ENCODE measurements at places on chromosomes 5 and 9. TPM values are rescaled to one million over a fixed set of nuclear protein-coding genes. Genes with fewer than 3 reads are reported as not detected.

- no peak for DNase-seq
Measured at GRCh38 chr5:160047423-160047822, 38.5 kb downstream of the TTC1 start.

GZMA gene
- total RNA-seq = 1.7 TPM

TAF11L5 gene
- total RNA-seq = not detected

DNA sequence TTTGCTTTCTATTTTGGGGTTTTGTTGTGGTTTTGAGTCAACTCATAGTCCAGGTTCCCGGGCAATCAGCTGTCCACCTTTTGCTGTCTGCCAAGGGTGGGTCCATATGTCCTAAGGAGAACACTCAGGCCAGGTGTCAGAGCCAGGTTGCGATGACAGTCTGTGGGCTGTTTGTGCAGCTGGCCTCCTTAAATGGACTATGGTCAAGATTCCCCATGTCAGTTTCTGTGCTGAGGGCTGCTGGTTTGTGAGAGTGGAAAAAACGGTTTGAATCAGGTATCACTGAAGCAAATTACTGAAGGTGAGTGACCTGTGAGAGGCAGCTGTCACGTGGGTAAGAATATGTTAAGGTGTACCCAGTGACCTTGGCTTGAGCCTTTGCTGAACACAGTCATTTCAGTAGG, 33.0 kb downstream of the SNX30 start:
- no peak for DNase-seq

DNA sequence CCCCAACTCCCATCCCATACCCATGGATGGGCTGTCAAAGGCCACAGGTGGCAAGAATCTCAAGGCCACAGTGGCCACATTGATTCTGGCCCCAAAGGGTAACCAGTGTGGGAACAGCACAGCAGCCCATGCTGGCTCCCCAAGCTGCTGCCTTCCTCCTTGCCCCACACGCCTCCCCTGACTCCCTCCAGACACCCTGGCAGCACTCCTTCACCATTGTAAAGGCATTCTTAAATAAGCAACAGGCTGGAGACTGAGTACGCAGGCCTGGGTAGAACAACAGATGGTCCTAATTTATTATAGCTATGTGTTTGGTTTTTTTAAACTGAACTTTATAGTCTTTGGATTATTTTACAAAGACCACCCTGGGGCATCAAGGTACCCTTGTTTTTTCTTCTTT, 158.8 kb downstream of the TSSK1B start:
- no peak for DNase-seq

PRRX2 gene
- total RNA-seq = 0.54 TPM

DNA sequence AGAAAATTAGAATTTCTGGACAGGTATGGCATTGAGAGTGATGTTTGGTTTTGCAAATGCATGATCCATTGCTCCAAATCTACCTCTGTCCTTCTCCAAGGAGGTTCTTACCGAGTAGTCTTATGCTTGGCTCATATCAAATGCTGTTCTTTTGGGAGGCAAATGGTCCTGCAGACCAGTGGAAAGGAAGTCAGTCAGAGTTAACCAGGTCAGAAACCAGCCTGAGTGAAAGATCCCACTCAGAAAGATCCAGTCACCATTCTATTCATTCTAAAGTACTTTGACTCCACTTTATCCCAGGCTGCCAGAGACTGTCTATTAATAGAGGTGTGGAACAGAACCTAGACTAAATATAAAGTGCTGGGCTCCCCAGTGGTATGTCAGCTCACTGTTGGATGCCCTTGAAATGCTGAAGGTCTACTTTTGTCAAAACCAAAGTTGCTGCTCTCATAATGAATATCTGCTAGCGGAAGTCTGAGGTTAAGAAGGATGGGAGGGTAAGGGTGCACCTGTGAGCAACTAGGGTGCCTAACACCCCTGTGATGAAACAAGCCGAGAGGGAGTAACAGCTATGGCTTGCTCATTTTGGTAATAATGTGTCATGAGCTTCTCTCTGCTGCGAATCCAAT, 302.2 kb downstream of the ZNF608 start:
- no peak for DNase-seq

DNA sequence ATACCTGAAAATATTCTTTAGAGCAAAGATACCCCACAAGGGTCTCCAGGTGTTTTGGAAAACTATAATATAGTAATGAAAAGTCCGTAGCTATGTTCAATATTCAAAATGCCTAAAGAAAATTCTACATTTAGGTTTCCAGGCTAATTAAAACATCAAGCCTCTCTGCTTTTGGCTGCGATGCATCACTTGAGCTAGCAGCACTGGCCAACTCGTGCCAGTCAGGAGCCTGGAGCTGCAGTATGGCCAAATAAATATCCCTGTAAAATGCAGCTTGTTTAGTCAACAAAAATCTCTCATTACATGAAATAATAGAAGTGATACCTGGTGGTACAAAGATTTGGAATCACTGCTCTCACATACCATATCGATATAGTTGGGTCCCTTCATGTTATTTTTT, 181.1 kb downstream of the ELAVL2 start:
- no peak for DNase-seq

FAM169A gene
- total RNA-seq = 3.0 TPM

GRCh38 chr9:130918826-130919558, 20.1 kb downstream of the FIBCD1 start:
- DNase-seq = no peak

CAMK4 gene
- 0.11 TPM for total RNA-seq

PAM gene
- total RNA-seq = 959 TPM

NAA35 gene
- 16.4 TPM for total RNA-seq

DNA sequence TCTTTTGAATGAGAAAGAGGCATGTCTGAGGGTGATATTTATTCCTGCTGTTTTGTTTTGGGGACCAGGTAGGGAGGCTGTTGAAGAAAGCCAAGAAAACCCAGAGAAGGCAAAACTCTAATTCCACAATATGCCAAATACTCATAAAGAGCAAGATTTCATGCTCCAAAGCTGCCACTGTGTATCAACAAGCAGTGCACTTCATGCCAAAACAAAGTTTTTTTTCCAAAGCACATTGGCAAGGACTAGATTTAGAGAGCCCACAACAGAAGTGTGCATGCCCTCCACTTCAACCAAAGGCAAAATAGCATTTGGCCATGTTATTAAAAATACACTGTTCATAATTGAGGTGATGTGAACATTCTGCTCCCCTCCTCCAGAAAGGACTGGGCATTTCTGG, 229.9 kb downstream of the EBF1 start:
- DNase-seq = no peak

- DNase-seq = no peak
Measured at GRCh38 chr5:36047384-36048160, 19.1 kb downstream of the UGT3A2 start.

ARSB gene
- 11.9 TPM for total RNA-seq

SLC25A2 gene
- not detected for total RNA-seq

GRCh38 chr5:38796742-38797108, 49.1 kb upstream of the OSMR start:
- DNase-seq = no peak

KCNV2 gene
- total RNA-seq = not detected

DNA sequence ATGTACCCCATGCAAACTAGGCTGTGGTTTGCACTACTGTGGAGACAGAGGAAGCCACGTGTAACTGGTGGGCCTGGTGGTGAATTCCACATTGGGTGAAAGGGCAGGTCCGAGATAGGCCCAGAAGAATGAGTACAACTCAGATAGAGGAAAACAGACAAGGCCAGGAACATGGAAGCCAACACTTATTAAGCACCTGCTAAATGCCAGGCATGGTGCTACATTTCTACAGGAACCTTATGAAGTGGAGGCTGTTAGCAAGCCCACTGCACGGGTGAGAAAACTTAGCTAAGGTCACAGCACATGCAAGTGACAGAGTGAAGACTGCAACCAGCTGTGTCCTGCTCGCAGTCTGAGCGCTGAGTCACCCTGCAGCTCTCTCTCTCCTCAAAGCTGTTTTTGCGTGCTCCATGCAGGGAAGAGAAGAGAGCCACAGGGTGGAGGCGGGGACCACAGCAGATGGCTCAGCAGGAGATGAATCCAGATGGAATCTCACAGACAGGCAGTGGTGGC, 65.5 kb upstream of the SPTLC1 start:
- no peak for DNase-seq

- no peak for DNase-seq
Measured at GRCh38 chr5:87401626-87402025, 11.1 kb downstream of the CCNH start.

DNA sequence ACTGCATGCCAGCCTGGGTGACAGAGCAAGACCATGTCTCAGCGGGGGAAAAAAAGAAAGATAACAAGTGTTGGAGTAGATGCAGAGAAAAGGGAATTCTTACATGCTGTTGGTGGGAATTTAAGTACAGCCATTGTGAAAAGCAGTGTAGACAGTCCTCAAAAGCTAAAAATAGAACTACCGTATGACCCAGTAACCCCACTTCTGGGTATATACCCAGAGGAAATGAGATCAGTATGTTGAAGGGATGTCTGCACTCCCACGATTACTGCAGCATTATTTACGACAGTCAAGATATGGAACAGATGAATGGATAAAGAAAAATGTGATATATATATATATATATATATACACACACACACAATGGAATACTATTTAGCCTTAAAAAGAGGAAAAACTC, 225.3 kb upstream of the SLC24A2 start:
- no peak for DNase-seq

DNA sequence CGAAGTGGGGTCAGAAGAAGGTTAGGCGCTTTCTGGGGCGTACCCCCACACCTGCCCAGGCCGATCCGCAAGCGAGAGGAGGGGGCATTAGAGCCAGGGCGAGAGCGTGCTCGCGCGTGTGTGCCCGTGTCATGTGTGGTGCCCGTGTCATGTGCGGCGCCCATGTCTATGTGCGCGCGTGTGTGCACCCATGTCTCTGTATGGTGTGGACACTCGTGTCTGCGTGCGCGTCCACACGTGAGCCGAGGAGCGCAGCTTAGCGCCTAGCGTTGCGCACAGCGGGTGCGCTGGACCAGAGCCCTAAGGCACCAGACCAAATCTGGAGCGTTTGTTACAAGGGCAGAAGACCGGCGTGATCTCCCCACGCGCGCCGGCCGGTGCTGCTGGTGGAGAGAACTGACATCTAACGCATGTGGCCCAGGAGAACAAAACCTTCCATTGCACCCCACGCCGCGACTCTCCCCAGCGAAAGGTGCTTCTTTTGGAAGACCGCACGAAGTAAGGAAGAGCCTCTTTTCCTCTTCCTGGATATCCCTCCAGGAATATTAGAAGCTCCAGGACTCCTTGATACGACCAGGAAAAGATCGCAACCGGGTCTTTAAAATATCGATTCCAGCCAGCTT, 644 bp downstream of the NIM1K start:
- DNase-seq = peak; percentile 64

DNA sequence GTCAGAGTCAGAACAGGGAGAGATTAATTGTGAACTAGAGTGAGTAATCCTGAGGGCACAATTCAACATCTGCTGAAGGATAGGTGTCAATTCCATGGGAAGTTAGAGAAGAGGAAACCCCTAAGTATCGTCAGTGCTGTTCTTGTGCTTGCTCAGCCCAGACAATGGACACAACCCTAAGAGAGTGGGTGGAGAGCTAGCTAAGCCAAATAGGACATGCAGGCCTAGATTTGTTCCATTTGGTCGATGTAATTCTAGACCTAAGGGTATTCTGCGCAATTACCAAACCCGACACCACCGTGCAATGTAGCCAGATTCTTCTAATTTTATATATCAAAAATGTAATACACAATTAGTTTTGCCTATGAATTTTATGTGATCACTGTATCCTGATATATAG, 431.6 kb downstream of the SH3GL2 start:
- no peak for DNase-seq

DNA sequence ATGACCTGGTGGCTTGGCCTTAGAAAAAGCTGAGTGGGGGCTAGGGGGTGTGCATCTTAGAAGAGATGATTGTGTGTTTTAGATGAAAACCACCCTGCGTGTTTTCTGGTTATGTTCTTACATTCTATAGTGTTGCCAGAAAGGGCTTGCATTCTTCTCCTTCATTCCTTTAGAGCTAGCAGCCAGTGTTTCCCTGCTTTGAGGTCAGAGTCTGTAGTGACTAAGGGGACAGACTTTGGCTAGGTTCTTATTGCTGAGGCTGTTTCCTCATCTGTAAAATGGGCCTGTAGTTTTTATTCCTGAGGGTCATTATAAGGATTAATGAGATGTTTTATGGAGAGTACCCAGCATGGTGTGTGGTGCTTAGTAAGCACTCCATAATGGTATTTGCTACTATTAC, 6.4 kb downstream of the MAST4 start:
- DNase-seq = no peak

DNA sequence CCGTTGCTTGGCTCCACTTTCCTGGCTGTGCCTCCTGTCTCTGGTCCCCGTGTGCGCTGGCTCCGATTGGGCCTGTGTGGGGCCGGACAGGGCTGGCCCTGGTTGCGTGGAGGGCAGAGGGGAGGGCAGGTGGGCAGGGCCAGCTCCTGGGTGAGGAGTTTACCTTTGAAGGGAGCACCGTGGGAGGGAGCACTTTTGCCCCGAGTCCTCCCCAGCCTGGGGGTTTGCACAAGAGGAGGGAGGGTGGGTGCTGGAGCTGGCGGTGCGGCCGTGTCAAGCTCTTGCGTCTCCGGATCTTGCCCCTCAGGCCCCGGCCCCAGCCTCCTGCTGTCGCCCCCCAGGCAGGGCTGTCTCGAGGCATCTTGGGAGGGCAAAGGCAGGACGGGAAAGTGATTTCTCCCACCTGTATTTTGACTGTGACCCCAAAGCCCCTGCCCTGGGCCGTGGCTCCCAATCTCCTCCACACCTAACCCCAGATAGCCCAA, 48.3 kb upstream of the EXOC3 start:
- peak; percentile 56 for DNase-seq

GRCh38 chr9:126411948-126412284, 85.3 kb downstream of the MVB12B start:
- DNase-seq = no peak

IL6ST gene
- total RNA-seq = 145 TPM

DNA sequence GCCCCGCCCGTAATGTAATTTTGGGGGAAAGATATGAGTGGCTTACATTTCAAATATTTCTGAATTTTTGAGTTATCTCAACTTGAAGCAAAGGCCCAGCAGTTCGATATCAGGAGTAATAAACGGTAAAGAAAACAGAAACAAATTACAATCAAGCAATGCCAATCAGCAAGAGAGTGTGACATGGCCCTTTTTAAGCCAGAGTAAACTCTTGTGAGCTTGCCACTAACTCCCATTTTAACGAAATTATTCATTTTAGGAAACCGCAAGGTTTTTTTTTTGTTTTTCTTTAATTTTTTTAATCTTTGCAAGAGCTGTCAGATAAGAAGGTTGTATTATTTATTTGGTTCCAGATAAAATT, 17.6 kb upstream of the CDK7 start:
- no peak for DNase-seq

DNA sequence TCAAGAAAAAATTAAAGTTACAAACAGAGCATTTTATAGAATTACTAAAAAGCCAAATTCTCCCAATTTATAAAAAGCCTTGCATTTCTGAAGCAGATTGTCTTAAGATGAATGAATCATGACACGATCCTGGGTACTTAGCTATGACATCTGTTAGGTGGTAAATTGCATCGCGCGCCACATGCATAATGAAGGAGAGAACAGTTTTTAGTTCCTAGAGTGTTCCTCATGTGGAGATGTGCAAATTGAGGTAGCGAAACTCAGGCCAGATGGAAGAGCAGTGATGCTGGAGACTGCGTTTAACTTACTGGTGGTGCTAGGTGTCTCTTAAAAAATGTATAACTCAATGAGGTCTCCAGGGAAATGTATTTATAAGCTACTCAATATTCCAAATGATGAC, 516.1 kb downstream of the EFNA5 start:
- no peak for DNase-seq

Measured in Right ventricle myocardium inferior (tissue), 1 donor.